Kidney epithelial cell (primary cell): ENCODE measurements at places on chromosomes 5 and 9. TPM values are rescaled to one million over a fixed set of nuclear protein-coding genes. Genes with fewer than 3 reads are reported as not detected.

Gene LIX1
- 0.07 TPM in 1 of 2 replicates, not detected in the other for total RNA-seq

Gene COL23A1
- 0.17 and 0.21 TPM in 2 replicates for total RNA-seq

Gene CRB2
- total RNA-seq, result 1.3 and 1.6 TPM in 2 replicates

Gene HSPB3
- 0.50 TPM in 1 of 2 replicates, not detected in the other for total RNA-seq

Gene CNTFR
- 0.27 and 1.1 TPM in 2 replicates for total RNA-seq

Gene HDHD3
- 22.3 and 27.4 TPM in 2 replicates for total RNA-seq

Gene SMC2
- total RNA-seq, result 8.2 and 12.2 TPM in 2 replicates

Gene FTMT
- not detected in 2 replicates for total RNA-seq

Gene NMUR2
- not detected in 2 replicates for total RNA-seq

Gene KCNV2
- total RNA-seq, result not detected in 2 replicates

Gene IFNA2
- not detected in 2 replicates for total RNA-seq

Gene PCDHA12
- 0.08 and 0.96 TPM in 2 replicates for total RNA-seq

Gene CAVIN4
- 3.1 and 3.6 TPM in 2 replicates for total RNA-seq
